ENCODE measurements at places on chromosomes 1 and 21.

DNA sequence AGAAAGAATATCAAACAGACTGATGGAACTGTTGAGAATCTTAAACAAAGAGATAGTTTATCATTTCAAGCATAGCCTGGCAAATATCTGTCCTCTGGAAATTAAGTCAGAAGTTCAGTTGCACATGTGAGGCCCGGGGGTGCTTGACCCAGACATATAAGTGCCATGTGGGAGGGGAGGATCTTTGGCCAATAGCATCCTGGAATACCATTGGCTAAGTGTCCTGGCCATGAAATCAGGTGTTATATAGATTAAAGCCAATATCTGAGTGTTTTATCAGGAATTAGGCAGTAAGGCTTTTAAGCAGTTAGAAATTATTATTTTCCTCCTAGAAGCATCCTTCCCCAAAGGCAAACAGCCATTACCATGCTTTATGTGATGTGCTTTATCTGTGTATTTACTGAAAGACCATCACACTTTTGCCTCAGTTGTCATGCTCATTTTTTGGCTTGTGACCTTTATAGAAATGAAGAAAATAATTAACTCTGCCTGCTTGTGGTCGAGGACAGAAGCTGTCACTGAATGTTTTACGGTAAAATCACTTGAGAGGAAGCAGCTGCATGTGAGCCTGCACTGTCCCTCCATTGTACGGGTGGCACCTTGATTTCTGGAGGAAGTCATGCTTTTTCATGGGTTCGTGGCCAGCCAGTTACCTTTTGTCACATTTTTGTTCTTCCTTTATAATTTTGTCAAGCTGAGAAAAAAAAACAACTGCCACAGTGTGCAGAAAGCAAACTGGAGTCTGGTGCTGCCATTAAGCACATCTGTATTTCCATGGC lies 259.9 kb upstream of the FMN2 start:
- no peak for DNase-seq

DNA sequence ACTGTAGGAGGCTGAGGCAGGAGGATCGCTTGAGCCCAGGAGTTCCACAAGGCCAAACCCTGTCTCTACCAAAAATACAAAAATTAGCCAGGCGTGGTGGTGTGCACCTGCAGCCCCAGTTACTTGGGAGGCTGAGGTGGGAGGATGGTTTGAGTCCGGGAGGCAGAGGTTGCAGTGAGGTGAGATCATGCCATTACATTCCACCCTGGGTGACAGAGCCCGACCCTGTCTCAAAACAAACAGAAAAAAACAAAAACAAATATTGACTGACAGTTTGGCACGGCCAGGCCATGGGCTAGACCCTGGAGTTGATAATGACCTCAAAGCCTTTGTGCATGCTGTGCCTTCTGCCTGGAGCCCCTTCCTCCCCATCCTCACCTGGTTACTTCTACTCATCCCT lies 19.2 kb upstream of the RSPO1 start:
- no peak for DNase-seq

GRCh38 chr1:32321712-32322291 lies 14.2 kb downstream of the MARCKSL1 start:
- no peak for DNase-seq

DNA sequence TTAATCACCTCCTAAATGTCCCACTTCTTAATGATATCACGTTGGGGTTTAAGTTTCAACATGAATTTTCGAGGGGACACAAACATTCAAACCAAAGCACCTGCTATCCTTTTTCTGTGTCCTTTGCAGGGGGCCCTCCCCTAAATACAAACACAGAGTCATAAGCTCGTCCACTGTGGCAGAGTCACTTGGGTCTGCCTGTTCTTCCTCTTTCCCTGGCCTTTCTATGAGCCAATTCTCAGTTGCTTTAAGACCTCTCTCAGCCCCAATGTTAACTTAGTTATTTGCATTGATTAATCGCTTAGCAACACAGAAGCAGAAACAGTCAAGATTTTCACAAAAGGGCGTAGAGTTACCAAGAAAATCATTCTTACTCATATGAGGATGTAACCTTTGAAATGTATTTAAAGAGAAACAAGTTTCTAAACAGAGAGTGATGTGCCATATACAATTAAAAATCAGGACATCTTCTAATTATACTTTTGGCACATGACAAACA lies 14.9 kb downstream of the APCS start:
- no peak for DNase-seq

DNA sequence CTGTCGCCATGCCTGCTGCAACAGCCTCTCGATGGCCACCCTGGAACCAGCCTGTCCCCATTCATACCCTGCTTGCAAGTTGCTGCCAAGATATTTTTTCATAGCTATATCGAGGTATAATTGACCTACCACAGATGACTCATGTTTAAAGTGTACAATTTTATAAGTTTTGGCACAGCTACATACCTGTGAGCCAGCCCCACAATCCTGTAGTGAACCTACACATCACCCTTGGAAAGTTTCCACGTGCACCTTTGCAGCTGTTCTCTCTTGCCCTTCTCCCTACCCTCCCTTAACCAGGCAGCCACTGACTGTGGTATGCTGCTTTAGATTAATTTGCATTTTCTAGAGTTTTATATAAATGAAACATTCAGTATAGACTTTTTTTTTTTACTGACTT lies 23.0 kb upstream of the KCNJ6 start:
- DNase-seq, result no peak

DNA sequence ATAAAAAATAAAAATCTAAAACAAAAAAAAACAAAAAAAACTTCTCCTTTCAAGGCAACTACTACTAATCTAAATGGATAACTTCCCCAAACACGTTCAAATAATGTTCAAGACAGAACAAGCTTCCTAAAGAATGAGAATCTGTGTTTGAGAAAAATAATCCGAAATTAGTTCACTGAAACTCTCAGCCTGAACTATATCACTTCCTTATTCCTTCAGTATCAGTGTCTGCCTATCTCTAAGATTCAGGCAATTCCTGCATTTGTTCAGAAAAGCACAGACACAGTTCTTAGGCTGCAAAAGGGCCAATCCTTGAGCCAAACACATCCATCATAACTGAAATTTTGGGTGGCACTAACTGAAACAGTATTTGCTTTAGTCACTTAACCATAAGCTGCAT lies 22.4 kb downstream of the DSTYK start:
- no peak for DNase-seq

- no peak for DNase-seq
These were observed 22.2 kb downstream of the MRPL39 start for GRCh38 chr21:25584833-25585676.

GRCh38 chr1:117537291-117537920 lies 68.4 kb upstream of the TENT5C start:
- no peak for DNase-seq

GRCh38 chr1:44073528-44073927 lies 42.3 kb upstream of the SLC6A9 start:
- no peak for DNase-seq

DNA sequence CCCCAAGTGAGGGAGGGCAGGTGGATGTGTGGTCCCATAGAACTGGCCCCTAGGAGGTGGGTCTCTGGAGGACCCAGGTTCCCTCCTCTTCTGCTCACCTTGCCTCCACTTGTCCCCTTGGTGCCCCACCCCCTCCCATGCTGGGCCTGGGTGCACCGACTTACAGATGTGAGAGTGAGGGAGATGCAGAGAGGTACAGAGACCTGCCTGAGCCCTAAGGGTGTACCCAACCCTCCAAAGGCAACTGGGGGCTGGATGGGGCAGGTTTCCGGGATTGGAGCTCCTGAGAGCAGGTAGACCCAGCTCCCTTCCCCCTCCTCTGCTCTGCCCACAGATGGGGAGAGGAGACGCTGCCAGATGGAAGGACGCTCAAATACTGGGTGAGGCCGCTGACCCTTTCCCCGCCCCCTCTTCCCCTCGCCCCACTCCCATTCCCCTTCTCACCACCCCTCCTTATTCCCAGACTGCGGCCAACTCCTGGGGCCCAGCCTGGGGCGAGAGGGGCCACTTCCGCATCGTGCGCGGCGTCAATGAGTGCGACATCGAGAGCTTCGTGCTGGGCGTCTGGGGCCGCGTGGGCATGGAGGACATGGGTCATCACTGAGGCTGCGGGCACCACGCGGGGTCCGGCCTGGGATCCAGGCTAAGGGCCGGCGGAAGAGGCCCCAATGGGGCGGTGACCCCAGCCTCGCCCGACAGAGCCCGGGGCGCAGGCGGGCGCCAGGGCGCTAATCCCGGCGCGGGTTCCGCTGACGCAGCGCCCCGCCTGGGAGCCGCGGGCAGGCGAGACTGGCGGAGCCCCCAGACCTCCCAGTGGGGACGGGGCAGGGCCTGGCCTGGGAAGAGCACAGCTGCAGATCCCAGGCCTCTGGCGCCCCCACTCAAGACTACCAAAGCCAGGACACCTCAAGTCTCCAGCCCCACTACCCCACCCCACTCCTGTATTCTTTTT lies 10.3 kb downstream of the TINAGL1 start:
- DNase-seq, result no peak

DNA sequence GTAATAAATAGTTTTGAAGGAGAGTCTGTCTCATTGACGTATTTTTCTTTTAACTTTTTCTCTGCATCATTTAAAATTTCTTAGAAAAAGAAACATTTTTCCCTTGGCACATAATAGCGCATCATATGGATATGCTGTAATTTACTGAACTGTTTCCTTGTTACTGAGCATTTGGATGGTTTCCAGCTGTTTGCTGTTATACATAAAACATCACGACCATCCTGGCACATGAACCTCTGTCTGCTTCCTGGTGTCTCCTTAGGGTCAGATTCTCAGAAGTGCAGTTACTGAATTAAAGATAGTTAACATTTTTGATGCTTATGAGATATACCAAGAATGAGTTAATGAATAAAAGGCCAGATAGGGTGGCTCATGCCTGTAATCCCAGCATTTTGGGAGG lies 67.2 kb downstream of the BACE2 start:
- peak; percentile 10 for DNase-seq

GRCh38 chr1:217469983-217470382 lies 160.9 kb downstream of the GPATCH2 start:
- DNase-seq, result no peak

- no peak for DNase-seq
These were observed 5.6 kb upstream of the DDOST start for GRCh38 chr1:20666804-20667203.

DNA sequence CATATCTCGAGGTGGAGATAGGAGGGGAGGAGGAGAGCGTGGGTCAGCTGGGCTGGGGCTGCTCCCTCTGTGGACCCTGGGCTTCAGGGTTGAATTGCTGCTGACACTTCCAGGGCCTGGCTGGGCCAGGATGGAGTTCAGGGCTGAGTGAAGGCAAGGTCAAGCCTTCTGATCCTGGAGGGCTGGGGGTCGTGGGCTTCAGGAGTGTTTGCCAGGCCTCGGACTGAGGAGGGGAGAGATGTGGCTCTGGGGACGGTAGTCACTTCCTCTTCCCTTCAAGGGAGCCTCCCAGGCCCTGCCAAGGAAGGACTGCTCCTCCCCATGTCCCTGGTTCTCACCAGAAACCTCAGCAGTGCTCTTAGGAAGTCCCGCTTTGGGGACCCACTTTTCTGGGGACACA lies 12.1 kb upstream of the FAM131C start:
- DNase-seq, result no peak

DNA sequence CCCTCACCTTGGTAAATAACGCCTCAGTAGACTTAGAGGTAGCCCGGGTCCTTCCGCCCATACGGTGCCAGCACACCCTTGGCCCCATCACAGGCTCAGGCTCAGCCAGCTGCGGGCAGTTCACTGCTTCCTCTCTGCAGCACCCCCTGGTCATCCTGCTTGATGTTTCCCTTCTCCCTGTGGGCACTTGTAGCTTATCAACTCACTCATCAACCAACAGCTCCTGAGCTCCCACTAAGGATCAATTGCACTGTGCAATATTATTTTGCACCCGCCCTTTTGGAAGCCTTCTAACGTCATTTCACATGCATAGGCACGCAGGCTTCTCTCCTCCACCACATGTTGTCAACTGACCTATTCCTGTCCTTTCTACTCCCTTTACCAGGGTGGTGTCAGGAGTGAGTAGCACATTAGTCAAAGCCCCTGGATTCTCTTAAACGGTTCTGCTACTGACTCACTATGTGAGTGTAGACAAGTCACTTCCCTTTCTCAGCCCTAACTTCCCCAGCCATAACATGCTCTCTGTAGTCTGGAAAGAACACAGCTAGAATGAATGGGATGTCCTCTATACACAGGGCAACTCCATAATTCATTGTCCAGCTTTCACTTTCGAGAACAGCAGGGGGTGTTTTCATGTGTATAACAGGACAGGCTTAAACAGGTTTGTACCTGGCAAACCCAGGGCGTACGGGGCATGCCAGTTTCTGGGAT lies 47.1 kb upstream of the IRF2BP2 start:
- DNase-seq, result no peak

- no peak for DNase-seq
These were observed 28.0 kb downstream of the MACO1 start for GRCh38 chr1:25458541-25459298.

Data from NCI-H1105 (cell line).